ENCODE measurements at places on chromosomes 12 and 14.
A peak's percentile ranks its signal among the peaks of the same experiment; 100 is the strongest.

- peak; percentile 19 for DNase-seq
These were observed 118.7 kb downstream of the BRMS1L start for GRCh38 chr14:35944847-35945246.

- no peak for DNase-seq
These were observed 4.3 kb upstream of the MMP19 start for GRCh38 chr12:55847033-55847432.

DNA sequence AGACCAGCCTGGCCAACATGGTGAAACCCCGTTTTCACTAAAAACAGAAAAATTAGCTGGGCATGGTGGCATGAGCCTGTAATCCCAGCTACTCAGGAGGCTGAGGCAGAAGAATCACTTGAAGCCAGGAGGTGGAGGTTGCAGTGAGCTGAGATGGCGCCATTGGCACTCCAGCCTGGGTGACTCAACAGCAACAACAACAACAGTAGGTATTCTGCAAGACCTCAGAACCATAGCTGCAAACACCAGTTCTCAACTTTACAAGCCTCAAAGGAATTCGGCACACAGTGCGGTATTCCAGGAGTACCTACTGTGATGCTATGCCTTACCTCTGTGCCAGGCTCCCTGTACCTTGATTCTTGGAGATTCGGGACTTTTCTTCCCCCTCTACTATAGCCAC, 15.8 kb downstream of the FOXN3 start:
- no peak for DNase-seq

- no peak for DNase-seq
These were observed 299.5 kb downstream of the DAD1 start for GRCh38 chr14:22289570-22289969.

GRCh38 chr12:3178671-3179313, 101.6 kb downstream of the TSPAN9 start:
- no peak for DNase-seq

DNA sequence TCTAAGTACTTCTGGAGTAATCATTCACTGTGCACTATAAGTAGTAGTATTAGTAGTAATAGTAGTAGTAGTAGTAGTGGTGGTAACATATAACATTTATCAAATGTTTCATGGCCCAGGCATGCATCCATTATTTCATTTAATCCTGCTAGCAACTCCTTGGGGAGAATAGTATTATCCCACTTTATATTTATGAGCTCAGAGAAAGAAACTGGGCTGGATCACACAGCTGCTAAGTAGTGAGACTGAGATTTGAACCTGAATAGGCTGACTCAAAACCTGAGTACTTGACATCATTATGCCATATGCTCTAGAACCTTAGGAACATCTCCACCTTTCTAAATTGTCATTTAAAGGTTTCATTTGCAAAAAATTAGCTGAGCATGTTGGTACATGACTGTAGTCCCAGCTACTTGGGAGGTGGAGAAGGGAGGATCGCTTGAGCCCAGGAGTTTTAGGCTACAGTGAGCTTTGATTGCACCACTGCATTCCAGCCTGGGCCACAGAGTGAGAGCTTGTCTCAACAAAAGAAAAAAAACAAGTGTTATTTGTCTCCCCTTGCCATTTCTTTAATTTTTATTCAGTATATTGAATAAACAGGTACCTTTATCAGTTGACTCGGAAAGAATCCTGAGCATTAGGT, 11.4 kb upstream of the NID2 start:
- DNase-seq, result no peak

Measured in natural killer cell (primary cell).